ENCODE measurements at places on chromosomes 2 and 18.

DNA sequence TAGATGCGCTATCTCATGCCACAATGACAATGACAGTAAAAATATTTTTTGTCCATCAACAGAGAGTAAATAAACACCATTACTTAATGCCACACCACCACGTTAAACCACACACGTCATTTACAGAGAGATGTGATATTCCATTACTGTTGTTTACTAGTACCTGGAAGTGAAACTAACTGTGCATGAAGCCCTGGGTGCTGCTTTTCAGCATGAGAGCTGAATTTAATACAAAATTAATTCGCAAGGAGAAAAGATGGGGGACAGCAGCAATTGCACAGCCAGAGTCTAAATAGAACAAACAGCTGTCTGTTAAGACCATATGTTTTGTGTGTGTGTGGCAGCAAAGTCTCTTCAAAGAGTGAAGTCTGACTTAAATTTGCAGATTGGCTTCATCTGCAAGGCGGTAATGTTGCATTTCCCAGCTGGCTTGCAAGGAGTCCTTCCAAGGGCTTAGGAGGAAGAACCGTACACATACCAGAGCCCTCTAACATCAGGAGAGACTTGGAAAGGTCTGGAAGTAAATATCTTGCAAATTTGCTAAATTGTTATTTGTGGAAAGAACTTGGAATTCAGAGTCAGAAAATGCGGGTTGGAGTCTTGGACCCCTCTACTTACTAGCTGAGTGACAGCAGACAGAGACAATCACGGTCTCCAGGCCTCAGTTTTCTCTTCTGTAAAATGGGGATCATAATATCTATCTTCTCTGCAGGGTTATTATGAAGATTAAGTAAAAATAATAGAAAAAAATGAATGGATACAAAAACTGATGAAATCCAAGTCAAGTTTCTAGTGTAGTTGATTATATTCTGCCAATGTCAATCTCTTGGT is 127.6 kb downstream of the ALPK2 start:
- DNase-seq, result no peak

DNA sequence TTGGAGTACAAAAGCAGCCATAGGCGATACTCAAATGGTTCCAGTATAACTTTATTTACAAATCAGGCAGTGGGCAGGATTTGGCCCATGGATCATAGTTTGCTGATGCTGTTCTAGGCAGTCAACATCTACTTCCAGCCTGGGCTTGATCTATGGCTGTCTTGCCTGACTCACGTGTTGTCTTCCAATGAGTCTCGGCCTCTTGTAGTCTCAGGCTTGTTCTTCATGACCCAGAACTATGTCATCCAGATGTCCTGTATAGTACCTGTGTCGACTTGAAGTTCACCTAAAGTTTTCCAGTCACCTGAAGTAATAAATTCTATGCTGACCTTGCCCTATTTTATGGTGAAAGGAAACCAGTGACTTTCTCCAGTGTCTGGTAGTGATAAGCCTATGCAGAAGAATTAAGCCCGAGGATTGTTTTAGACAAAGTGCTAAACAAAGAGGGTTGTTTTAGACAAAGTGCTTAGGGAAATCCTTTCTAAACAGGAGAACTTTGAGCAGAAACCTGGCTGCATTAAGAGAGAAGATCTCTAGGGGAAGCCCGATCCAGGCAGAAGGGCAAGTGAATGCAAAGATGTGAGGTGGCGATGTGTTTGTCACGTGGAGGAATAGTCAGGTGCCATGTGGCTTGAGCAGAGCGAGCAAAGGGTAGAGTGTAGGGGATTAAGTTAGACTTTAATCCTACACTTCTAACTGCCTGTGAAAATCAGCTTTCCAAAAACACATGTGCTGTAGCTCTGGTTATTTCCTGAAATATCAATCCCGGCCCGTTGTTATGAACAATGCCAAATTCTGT is 8.5 kb upstream of the THNSL2 start:
- no peak for DNase-seq

DNA sequence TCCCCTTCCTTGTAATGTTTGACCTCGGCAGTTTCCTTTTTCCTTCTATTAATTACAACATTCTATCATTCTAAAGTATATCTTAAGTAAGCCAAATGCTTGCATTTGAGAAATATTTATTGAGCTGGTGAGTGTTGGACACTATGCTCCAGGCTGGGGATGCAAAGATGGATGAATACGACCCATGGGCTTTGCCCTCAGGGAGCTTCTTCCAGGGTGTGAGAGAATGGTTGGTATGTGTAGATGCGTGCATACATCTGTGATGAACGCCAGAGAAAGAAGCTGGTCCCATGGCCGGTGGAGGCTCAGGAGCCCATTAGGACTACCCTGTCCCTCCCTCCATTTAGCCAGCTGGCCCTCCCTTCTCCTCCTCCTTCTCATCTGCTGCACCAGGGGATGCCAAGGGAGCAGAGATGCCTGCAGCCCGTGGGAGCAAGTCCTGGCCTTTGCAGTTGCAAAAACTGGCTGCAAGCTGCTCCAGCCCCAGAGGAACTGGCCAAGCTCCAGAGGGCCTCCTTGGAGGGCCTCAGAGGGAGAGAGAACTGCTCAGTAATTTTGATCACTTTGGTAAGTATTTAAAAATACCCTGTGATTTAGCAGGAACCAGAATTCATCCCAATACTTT is 65.7 kb upstream of the FOSL2 start:
- no peak for DNase-seq

GRCh38 chr2:45498661-45499550 is 112.2 kb downstream of the SRBD1 start:
- no peak for DNase-seq

- DNase-seq, result no peak
Measured at GRCh38 chr2:234968631-234969305, 17.0 kb downstream of the SH3BP4 start.

- DNase-seq, result no peak
Measured at GRCh38 chr2:60948161-60948560, 66.8 kb downstream of the REL start.

GRCh38 chr18:13810950-13811485 is 12.9 kb upstream of the MC5R start:
- no peak for DNase-seq

DNA sequence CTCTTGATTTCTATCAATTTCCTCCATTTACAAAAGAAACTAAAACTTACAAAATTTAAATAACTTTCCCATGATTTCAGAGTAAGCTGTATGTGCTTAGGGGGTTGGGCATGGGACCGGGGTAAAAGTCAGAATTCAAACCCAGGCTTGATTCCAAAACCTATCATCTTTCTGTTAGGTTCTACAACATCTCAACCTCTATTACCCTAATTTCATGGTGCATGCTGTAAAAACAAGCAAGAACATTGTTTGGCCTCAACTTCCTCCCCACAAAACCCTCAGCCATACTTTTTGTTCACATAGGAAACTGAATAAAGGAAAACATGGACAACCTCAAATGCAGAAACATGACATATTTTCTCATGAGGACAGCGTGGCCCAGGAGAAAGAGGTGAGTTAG is 59.3 kb downstream of the RDH14 start:
- DNase-seq, result no peak

GRCh38 chr2:219469186-219469724 is 29.4 kb upstream of the GMPPA start:
- DNase-seq, result no peak

DNA sequence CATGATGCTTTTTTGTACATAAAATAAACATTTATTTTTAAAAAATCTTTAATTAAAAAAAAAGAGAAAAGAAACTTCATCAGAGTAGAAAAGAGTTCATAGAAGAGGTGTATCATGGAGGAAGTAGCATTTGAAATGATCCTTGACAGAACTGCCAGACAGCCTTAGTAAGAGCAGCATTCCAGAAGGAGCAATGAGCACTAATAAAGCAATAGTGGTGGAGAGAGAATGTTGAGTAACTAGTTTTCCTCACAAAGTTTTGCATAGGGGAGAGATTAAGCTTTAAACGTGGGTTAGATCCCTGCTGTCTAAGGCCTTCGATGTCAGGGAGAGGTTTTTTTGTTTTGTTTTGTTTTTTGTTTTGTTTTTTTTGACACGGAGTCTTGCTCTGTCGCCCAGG is 29.8 kb upstream of the METTL21A start:
- no peak for DNase-seq
